ENCODE measurements at places on chromosomes 12 and 14.

DNA sequence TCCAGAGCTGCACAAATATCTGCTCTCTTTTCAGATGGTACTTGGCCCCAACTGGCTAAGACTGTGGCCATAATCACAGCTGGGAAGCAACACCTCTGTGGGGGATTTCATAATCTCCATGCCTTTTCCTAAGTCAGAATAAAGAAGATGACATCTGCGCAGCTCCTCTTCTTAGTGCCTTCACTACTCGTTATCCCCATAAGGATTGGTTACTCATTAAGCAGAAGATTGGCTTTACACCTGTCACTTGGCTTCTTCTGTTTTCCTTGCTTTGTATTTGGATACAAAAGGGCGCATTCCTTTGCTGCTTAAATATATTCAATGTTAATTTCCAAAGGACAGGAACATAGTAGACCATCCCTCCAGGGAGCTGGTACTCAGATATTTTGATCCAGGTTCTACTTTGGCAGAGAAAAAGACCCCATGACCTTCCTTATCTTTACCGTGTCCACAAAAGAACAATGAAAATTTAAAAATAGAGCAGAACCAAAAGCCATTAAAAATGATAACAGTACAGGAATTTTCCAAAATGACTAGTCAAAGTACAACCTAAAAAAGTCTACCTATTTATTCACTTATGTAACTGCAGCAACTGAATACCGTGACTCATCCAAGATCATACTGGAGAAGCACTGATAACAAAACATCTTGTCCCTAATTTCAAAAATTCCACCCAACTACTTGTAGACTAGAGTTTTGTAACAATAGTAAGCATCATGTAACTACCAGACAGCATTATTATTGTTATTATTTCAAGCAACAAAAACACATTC lies 352.3 kb upstream of the TMPO start:
- no peak for DNase-seq

DNA sequence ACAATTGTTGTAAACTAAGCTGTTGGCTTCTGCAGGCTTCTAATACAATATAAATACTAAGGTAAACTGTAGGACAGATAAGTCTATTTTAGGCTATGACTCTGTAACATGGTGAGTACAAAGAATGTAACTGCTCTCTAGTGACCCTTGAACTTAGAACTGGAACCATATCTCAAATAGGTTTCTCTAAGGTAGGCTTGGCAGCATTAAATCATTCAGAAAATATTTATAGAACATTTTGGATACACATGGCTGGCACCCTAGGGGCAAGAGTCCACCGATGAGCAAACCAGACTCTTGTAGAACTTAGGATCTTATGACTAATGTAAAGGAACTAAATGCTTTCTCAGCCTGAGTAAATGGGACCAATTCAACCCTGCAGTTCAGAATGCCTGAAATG lies 19.4 kb upstream of the SLC25A3 start:
- peak; percentile 13 for DNase-seq

GRCh38 chr12:46518169-46518568 lies 145.6 kb upstream of the SLC38A2 start:
- no peak for DNase-seq

GRCh38 chr12:57001448-57001906 lies 4.9 kb downstream of the ZBTB39 start:
- DNase-seq, result peak; percentile 92

DNA sequence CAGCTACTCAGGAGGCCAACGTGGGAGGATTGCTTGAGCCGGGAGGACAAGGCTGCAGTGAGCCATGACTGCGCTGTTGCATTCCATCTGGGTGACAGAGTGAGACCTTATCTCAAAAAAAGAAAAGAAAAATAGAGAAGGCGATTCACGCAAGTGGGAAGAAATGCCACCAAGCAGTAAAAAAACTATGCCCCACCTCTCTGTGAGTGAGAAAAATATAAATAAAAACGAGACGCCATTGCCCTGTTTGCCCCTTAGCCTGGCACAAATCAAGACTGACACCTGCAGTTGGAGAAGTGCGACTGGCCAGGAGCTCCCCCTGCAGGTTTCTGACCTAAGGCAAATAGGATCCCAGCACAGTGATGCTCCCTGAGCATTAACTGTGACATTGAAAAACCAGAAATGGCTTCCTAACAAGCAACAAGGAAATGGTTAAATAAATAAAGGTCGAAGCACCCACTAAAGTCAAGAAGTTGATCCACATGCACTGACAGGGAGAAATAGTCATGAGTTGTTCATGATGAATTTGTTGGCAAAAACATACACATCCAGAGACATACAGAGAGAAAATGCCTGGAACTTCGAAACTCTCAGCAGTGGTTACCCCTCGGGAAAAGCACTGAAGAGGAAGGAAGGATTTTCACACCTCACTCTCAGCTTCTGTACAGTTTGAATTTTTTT lies 21.1 kb downstream of the GSC start:
- DNase-seq, result no peak

DNA sequence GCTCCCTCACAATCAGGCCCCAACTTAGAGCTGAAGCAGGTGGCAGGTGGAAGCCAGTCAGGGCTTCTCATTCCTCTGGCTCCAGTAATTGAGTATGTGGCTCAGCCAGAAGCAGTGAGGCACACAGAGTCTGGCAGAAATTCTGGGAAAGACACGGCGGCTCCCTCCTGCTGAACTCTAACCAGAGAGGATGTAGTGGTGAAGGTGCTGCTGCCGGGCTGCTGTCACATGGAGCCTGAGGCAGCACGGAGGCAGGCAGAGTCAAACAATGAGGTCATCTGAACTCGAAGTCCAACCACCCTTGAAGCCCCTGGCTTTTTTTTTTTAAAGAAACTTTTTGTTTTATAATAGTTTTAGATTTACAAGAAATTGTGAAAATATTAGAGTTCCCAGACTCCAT lies 33.4 kb upstream of the SMOC1 start:
- DNase-seq, result peak; percentile 67

Measured in islet precursor cell (in vitro differentiated cells).